ENCODE measurements at places on chromosomes 1 and 21.
A peak's percentile ranks its signal among the peaks of the same experiment; 100 is the strongest.

- DNase-seq = no peak
Measured at GRCh38 chr1:3162322-3162882, 93.4 kb downstream of the PRDM16 start.

DNA sequence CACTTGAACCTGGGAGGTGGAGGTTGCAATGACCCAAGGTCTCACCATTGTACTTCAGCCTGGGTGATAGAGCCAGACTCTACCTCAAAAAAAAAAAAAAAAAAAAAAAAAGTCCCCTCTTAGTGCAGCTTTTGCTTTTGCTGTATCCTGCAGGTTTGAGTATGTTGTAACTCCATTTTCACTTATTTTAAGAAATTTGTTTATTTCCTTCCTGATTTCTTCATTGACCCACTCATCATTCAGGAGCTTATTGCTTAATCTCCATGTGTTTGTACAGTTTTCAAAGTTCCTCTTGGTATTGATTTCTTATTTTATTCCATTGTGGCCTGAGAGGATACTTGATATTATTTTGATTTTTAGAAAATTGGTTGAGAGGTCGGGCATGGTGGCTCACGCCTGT is 50.9 kb upstream of the AK4 start:
- DNase-seq = no peak

DNA sequence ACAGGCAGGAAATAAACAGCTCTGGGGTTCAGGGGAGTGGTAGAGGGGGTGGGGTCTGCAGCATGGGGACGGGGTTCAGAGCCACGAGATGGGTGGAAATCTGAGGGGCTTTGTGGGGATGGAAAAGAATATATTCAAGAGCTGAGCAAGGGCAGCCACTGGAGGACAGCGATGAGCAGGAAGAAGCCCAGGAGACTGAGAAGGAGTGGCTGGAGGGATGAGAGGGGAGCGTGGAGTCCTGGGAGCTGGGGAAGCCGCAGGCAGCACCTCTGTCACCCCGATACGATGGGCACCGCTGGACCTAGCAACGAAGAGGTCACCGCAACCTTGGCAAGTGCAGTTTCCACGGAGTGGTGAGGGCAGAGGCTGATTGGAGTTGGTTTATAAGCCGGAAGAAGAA is 10.0 kb upstream of the KCNAB2 start:
- no peak for DNase-seq

DNA sequence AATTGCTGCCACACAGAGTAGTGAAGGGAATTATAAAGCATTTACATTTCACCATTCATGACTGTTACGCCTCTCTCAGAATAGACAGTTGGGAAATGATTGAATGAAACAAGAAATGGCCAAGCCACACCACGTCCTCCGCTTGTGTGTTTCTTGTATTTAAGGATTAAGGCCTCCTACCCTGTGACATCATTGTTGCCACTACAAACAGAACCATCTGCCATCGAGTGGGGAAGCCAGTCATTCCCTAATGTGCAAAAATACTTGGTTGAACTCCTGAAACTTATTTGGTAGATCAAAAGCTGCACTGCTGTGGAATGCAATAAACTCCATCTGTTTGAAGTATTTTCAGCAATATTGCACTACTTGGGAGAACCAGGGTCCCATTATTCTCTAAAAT is 99.0 kb upstream of the C1orf105 start:
- no peak for DNase-seq

- DNase-seq = peak; percentile 57
Measured at GRCh38 chr1:8197493-8198282, 120.2 kb upstream of the SLC45A1 start.

DNA sequence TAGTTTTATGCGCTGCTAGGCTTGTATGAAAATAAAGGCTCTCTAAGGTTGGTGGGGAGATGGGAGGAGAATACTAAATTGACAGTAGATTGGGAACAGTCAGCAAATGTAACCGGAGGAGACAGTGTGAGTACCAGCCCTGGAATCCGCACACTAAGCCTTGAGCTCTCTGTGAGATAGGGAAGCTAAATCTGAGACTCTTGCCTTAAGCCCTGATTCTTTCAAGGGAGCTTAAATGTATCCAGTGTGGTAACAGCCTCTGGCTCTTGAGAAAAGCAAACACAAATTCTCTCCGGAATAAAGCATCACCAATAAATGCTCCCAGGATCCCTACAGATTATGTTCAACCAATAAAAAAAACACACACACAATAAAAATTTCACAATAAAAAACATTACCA is 33.0 kb upstream of the PDPN start:
- no peak for DNase-seq

- DNase-seq = no peak
Measured at GRCh38 chr1:165424454-165425216, 20.3 kb downstream of the RXRG start.

DNA sequence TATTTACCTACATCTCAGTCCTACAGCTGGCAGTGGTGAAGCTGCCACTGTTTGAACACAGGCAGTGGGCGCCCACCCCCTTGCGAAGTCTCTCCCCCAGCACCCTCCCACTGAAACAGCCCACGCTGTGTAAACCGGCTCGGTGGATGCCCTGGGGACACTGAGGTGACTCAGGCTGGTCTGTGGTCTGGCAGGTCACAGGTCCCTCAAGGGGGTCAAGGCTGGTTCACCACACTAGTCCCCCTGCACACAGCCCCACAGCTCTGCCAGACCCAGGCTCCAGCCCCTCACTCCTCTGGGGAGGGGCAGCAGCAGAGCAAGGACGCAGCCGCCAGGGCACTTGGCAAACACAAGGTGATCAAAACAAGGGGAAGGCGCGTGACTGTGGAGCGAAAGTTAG is 7.6 kb downstream of the CHD5 start:
- no peak for DNase-seq

GRCh38 chr1:148263128-148263905 is 111.2 kb upstream of the NBPF11 start:
- no peak for DNase-seq

GRCh38 chr1:56074007-56074651 is 505.2 kb downstream of the PLPP3 start:
- DNase-seq = peak; percentile 96

- no peak for DNase-seq
Measured at GRCh38 chr1:168499688-168500049, 44.1 kb downstream of the XCL2 start.

DNA sequence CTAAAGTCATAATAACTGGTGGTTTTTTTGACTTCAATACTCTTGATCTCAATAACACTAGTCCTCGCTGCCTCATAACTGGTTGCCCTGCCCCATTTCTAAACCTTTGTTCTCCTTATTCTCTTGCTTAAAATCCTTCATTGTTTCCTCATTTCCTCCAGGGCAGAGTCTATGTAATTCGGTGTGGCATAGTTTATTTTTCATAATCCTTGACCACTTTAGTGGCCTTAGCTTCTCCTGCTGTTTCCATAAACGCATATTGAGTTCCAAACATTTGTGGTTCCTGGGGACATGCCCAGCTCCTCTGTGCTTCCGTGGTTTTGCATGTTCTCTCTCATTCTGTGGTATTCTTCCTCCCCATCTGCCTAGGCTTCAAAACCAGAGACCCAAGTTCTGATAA is 19.0 kb upstream of the TLCD4 start:
- DNase-seq = no peak

DNA sequence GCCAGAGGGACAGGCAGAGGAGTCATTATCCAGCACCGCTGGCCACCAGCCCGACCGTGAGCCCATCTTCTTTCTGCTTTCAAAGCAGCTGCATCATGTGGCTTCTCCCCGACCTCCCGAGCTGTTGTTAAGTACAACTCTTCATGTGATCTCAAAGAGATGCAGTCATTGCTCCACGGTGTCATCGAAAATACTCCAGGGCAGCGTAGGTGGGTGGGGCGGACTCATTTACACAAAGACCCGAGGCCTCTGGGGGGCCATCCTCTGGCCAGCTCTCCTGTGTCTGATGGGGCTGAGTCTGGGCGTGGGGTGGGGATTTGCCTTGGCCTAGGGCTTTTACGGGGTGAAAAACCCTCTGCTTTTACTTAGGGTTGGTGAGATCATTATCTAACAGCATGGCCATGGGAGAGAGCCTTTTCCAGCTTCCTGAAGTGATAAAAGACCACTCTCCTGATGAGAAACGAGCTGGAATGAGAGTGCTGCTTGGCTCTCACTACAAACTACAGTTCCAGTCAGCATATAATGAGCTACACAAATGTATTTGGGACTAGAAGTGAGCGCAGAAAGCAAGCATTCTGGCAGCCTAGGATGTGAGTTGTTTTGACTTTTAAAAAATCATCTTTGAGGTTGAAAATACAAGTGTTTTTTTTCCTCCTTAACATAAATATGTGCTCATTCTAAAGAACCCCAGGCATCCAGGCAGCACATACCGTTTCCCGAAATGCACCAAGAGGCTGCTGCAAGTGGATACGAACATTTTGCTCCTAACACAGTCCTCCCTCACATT is 165.0 kb downstream of the RHOU start:
- DNase-seq = no peak

- no peak for DNase-seq
Measured at GRCh38 chr1:34164771-34165391, at the start of gene CSMD2. Gene CSMD2, minus strand, starts transcription at chr1:34165230. Its CDS starts 133 bp downstream, at chr1:34165097.

GRCh38 chr1:32539584-32540571 is 651 bp downstream of the ZBTB8A start:
- no peak for DNase-seq

DNA sequence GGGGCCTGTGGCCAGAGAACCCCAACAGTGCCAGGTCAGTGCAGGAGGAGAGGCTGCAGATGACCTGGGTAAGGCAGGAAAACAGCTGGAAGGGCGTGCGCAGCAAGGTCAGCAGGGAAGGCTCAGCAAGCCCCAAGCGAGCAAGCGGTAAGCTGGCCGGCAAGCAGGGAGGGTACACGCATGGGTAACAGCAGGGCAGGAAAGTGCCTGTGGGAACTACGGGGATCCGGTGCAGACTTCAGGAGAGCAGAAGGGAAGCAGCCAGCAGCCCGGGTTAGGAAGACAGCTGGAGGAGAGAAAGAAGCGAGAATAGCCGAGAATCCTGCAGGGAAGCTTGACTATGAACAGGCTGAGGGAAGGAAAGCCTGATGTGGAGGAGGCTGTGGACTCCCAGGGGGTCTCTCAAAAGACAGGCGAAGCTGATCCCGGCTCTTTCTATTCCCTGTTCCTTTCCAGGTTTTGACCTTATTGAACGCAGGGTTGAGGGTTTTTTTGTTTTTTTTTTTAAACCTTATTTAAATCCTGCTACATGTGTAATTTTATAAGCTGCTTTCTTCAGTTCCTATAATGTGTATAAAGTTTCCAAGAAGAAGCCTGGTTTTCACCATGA is 20.9 kb downstream of the UMODL1 start:
- DNase-seq = no peak

DNA sequence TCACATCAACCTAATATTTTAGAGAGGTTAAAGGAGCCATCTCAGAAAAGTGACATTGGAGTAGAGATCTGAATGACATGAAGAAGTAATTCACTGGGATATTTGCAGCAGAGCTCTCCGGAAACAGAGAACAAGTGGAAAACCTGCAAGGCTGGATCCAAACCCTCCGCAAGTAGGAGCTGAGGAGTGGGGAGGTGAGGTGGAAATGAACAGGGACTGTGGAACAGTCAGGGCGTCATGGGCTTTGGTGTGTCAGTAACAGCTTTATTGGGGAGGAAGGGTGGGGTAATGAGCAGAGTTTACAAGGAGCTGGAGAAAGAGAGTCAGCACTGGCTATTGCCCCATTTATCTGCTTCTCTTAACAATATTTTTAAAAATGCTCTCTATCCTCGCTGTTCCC is 9.3 kb upstream of the IVL start:
- DNase-seq = no peak

DNA sequence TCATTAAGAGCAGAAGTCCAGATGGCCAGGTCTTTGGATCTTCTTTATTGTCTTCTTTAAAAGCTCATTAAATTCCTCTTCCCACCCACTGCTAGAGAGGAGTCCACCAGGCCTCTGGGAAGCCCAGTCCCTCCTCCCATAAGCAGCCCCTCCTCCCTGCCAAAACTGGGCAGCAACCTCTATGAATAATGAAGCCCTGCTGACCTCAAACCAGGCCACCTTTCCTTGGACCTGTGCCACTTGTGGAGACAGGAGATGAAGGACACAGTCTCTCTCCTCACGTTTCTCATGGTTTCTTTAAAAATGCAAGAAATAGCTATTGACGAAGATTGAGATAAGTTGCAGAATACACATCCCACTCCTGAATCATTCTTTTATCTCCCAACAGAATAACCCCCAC is 112.8 kb downstream of the EDEM3 start:
- no peak for DNase-seq

- DNase-seq = no peak
Measured at GRCh38 chr1:5514527-5515183, 477.6 kb downstream of the NPHP4 start.

GRCh38 chr1:110310300-110310699 is 28.9 kb upstream of the RBM15 start:
- no peak for DNase-seq
